ENCODE measurements at places on chromosomes 3 and 15. TPM values are rescaled to one million over a fixed set of nuclear protein-coding genes. Genes with fewer than 3 reads are reported as not detected.

GRCh38 chr3:135650309-135650708 is 315.2 kb upstream of the PPP2R3A start:
- no peak for DNase-seq

DNA sequence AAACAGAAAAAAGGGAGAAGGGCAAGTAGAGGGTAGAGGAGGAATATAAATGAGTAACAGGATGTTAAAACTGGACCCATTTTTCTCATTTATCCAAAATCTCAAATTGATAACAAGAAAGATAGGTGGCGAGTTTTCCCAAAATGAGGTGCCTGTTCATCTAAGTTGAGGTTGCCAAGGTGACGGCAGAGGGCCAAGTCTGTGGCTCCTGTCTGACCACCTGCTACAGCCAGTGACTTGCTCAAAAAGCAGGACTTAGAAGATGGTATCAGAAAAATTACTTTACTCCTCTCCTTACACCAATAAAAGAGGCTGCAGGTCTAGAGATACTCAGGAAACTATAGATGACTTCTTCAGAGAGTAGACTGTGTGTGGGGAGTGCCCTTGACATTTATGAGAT is 137.6 kb upstream of the ZNF385D start:
- DNase-seq = no peak

GRCh38 chr15:35145336-35145735 is 60.2 kb upstream of the NANOGP8 start:
- no peak for DNase-seq

DNA sequence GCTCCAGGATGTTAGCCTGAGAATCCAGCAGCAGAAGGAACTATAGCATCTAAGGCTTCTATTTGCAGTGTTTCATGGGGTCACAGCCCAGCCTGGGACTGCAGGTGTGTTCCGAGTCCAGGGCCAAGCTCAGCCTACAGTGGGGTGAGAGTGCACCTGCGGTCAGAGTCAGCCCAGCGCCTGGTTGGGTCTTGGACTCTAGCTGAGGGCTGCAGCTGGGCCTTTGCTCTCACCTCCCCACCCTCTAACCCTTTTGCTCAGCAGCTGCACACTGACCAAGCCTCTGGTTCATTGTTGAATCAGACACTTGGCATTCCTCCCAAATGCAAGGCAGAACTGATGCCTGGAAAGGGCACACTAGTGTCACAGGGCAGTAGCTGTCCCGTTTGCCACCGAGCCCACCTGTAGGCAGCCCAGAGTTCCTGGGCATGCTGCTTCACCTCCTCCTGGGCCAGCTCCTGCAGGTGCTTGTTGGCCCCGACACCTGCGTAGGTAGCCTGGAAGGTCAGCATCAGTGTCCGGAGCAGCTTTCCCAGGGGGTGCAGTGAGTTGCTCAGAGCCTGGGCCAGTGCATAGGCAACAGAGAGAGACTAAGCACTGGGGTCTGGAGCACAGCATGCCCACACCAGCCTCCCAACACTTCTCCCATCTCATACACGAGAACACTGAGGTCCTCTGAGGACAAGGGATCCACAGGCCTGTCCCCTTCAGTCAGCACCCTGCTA is 17.5 kb downstream of the ALS2CL start:
- peak; percentile 53 for DNase-seq

DNA sequence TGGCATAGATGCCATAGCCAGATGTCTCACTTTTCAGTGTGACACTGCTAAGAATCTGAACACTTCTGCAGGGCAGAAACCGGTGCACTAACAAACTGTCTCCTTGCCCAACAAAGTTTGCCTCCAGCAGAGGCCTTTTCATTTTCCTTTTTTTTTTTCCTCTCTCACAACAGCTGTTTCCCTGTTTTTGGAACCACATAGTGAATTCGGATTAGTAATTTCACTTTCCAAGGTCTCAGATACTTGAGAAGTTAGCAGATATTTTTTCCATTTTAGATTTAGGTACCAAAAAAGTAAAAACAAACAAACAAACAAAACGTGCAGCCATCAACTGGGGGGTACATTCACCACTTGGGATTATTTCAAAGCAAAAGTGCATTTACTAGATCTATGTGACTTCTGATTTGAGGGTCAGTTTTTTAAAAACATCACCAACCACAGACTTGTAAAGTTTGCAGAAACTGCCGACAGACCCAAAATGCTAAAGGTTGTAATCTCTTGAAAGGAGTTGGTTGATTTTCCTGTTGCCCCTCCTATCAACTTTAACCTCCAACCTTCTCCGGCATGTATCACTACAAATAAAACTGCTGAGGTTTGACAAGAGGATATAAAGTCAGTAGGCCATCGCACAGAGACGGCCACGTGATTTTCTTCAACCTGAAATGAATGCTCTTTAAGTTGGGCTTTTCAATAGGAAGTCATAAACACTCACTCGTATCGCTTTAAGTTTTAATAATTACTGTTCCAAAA is 169.1 kb downstream of the CDIN1 start:
- DNase-seq = peak; percentile 53

DNA sequence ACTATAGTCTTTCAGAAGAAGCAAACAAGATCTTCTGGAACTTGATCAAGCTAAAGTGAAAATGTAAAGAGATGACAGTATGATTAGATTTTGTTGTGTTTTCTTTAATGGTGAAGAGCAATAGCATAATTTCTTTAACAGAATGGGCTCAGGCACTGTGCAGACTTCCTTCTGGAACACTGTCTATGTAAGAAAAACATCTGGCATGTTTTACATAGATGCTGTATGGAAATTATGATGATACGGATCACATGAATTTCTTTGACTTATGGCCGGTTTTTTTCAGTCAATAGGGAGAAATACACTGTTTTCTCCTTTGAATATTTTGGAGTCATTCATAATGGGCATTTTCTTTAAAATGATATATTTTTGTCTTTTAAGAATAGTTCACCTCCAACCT is 42.6 kb downstream of the PHLDB2 start:
- peak; percentile 93 for DNase-seq

- peak; percentile 44 for DNase-seq
Measured at GRCh38 chr3:101036213-101036618, 43.0 kb upstream of the ABI3BP start.

- DNase-seq = peak; percentile 19
Measured at GRCh38 chr3:71172951-71173350, 410.6 kb downstream of the FOXP1 start.

GRCh38 chr3:110139048-110139447 is 801.7 kb upstream of the DPPA4 start:
- DNase-seq = no peak

- DNase-seq = peak; percentile 33
Measured at GRCh38 chr3:133996251-133996661, 33.5 kb downstream of the SLCO2A1 start.

GRCh38 chr15:90869140-90869541 is 753 bp downstream of the FURIN start:
- DNase-seq = no peak

GRCh38 chr3:78857494-78858111 is 910.2 kb downstream of the ROBO1 start:
- peak; percentile 39 for DNase-seq

- DNase-seq = peak; percentile 93
Measured at GRCh38 chr15:92324101-92324963, 69.3 kb upstream of the ST8SIA2 start.

GRCh38 chr15:36878684-36879262 is 221.6 kb downstream of the MEIS2 start:
- no peak for DNase-seq

GRCh38 chr3:16236856-16237393 is 27.8 kb downstream of the DPH3 start:
- no peak for DNase-seq

DNA sequence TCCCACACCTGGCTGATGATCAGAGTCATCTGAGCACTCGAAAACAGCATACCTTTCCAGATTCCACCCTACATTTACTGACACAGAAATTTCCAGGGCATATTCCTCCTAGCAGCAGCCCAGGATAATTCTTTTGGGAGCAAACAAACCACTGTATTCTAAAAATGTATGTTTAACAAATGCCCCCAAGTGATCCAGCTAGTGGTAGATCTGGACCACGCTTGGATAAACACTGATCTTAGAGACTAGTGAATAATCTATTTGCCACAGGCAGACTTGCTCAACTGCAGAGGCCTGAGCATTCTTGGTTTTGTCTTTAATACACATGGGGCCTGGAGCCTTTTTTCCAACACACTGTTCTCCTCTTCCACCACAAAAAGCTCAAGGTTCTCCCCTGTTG is 89.6 kb downstream of the TM4SF4 start:
- DNase-seq = no peak

DNA sequence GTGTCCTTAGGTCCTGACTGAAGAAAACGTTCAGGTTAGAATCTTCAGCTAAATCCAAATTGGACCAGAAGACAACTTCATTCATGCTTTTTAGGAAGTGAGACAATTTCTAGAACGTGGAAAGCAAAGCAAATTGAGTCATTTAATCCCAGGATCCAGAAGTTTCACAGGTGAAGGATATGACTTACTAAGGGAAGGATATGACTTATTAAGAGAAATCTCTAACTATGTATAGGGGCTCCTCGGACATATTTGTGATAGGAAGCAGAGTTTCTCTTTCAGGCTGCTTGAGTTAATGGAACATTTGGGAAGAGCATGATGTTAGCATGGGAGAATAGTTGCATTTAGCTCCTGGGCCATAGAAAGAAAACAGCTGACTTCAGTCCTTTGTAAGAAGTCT is 16.1 kb upstream of the PLOD2 start:
- DNase-seq = no peak

DNA sequence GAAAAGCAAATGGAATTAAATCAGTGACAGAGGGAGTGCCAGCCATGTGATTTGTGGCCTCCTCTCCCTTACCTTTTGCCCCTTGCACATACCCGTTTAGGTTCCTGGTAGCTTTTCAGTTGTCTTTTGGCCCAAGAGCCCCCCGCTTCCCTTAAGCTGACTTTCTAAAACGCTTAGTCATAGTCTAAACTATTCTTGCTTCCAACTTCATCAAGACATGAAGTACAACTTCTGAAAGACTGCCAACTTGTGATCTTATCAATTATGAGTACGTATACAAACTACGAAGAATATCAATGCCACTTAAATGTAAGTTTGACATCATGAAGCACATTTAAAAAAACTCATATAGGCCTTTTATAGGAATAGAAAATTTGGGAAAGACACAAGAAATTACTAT is 61.9 kb downstream of the EIF3J start:
- DNase-seq = no peak

DNA sequence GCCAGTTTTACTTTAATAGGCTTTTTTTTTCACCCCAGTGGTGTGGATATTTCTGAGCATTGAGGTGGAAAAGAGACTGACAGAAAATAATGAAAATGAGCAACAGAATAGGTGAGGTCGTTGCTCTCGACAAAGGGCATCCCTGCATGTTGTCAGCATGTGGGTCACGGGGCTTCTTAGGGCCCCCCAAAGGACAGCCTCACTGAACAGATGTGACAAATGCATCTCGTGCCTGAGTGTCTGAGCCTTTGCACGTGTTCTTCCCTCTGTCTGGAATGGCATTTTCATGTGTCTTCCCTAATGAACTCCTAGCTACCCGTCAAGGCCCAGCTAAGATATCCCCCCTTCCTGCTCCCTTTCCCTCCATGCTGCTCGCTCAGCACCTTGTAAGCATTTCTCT is 31.8 kb downstream of the FAH start:
- no peak for DNase-seq

FEZF2 gene
- 0.07 TPM for polyA plus RNA-seq

LRRC49 gene
- 5.9 TPM for polyA plus RNA-seq
